Naive thymus-derived CD8-positive, alpha-beta T cell (primary cell): ENCODE measurements at places on chromosomes 1 and 21. TPM values are rescaled to one million over a fixed set of nuclear protein-coding genes. Genes with fewer than 3 reads are reported as not detected.
A peak's percentile ranks its signal among the peaks of the same experiment; 100 is the strongest.

- no peak for DNase-seq
Observed at GRCh38 chr1:200610846-200611245, 9.7 kb downstream of the KIF14 start.

- no peak for DNase-seq
Observed at GRCh38 chr21:44728716-44729115, 17.3 kb upstream of the TSPEAR start.

- no peak for DNase-seq
Observed at GRCh38 chr21:16426936-16427335, 697.2 kb downstream of the USP25 start.

- no peak for DNase-seq
Observed at GRCh38 chr21:36246080-36246631, 73.8 kb upstream of the MORC3 start.

- no peak for DNase-seq
Observed at GRCh38 chr1:35530946-35531345, 26.3 kb downstream of the KIAA0319L start.

GRCh38 chr1:212520299-212520698 lies 87.6 kb downstream of the NENF start:
- no peak for DNase-seq

DNA sequence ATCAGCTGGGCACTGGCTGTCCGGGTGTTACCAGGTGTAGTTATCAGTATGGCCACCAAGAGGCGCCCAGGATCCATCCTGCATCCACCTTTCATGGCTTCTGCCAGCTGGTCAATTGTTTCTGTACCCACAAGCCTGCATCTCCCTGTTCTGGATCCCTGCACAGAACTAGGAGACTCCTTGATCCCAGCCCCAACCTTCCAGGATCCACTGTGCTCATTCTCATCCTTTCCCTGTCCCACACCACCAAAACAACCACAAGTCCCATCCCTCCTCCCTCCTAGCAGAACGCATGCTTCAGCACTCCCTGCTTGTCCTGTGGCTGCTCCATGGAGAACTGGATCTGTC lies 27.2 kb upstream of the FOXE3 start:
- DNase-seq: peak; percentile 8

GRCh38 chr1:222928212-222928611 lies 113.4 kb downstream of the DISP1 start:
- DNase-seq: no peak

- DNase-seq: no peak
Observed at GRCh38 chr1:3190256-3191041, 121.4 kb downstream of the PRDM16 start.

GRCh38 chr21:15947677-15948076 lies 217.9 kb downstream of the USP25 start:
- no peak for DNase-seq

Gene KIRREL1
- not detected for polyA plus RNA-seq

Gene YBX1
- 80.5 TPM for polyA plus RNA-seq

Gene SLC16A4
- 0.59 TPM for polyA plus RNA-seq
